ENCODE measurements at places on chromosomes 5 and 9.
A peak's percentile ranks its signal among the peaks of the same experiment; 100 is the strongest.

DNA sequence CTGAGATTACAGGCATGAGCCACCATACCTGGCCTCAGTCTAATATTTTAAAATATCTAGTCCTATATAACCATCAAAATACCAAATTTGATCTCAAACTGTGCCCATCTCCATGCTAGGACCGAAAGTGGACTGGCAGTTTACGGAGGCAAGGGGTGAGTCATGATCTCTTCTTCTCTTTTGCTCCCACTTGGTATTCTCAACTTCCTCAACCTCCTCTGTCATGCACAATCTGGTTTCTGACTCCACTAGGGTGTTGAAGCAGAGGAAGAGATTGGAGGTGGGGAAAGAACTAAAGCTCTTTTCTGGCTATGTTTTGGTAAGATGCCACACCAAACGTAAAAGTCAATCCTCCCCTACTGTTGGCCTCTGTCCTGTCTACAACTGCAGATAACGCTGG lies 55.9 kb upstream of the CEMIP2 start:
- H3K36me3 ChIP-seq: no peaks in the 10 kb centered on the region
- no peak for DNase-seq
- no peaks in the 10 kb centered on the region for H3K4me1 ChIP-seq
- H3K27ac ChIP-seq: no peak overlapping the region

DNA sequence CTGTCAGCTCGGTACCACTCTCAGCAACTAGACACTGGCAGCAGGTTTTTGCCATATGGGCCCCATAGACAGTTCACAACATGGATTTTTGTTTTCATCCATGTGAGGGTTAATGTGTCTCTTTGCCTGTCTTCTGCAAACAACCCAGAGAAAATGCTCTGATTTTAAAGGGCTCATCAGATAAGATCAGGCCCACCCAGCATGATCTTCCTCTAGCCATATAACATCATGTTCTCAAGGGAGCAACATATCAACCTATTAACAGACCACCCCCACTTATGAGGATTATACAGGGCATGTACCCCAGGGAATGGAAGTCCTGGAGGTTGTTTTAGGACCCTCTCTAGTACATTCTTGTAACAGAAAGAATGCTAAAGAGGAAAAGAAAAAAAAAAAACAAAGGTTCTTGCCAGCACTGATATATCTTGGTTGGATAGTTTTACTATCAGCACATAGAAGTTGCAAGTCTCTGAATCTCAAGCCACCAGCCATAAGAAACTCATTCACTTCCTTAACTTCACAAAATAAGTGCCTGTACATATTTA lies 1015.1 kb downstream of the TLE4 start:
- H3K27me3 ChIP-seq: no peaks in the 10 kb centered on the region
- H3K36me3 ChIP-seq: no peaks in the 10 kb centered on the region
- no peak overlapping the region for H3K27ac ChIP-seq
- no peaks in the 10 kb centered on the region for H3K4me1 ChIP-seq

- H3K4me1 ChIP-seq: peaks cover 37% of the 10 kb centered on the region
- H3K27me3 ChIP-seq: no peaks in the 10 kb centered on the region
- DNase-seq: no peak
- no peaks in the 10 kb centered on the region for H3K36me3 ChIP-seq
Observed at GRCh38 chr9:127570533-127571111, 41.5 kb upstream of the STXBP1 start.

DNA sequence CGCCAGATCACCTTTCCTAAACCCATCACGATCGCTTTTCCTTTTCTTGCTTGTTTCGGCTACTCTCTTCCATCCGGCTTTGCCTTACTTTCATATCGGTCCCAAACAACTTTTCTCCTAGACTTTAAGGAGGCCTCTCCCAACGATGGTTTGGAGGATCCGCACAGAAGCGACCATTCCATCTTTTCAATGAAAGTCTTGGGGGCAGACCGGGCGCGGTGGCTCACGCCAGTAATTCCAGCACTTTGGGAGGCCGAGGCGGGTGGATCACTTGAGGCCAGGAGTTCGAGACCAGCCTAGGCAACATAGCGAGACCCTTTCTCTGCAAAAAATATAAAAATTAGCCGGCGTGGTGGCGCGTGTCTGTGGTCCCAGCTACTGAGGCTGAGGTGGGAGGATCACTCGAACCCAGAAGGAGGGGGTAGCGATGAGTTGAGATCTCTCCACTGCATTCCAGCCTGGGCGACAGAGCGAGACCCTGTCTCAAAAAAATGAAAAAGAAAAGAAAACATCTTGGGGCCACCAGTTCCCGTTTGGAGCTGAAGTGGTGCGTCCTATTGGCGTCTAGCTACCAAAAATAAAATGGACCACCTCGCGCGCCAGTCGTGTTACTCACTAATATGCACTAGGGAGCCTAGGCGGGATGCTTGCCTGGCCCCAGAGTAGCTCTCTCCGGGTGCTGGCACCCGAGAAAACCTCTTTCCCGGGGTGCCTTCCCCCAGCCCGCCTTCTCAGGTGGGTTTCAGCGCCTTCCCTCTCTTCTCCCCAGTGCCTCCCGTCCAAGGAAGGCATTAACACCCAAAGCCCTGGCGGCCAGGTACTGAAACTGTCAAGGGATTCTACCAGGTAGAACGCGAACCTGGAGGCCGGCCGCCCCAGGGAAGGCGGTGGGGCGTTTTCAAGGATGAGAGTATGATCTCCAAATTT lies 800 bp upstream of the AP3B1 start:
- no peaks in the 10 kb centered on the region for H3K27me3 ChIP-seq
- peak overlapping the region; percentile 100 for H3K4me3 ChIP-seq
- peak; percentile 58 for DNase-seq
- H3K36me3 ChIP-seq: no peaks in the 10 kb centered on the region
- H3K4me1 ChIP-seq: peaks cover 40% of the 10 kb centered on the region
- peak overlapping the region; percentile 83 for H3K27ac ChIP-seq
